ENCODE measurements at places on chromosomes 2 and 18. TPM values are rescaled to one million over a fixed set of nuclear protein-coding genes. Genes with fewer than 3 reads are reported as not detected.
A peak's percentile ranks its signal among the peaks of the same experiment; 100 is the strongest.

DNA sequence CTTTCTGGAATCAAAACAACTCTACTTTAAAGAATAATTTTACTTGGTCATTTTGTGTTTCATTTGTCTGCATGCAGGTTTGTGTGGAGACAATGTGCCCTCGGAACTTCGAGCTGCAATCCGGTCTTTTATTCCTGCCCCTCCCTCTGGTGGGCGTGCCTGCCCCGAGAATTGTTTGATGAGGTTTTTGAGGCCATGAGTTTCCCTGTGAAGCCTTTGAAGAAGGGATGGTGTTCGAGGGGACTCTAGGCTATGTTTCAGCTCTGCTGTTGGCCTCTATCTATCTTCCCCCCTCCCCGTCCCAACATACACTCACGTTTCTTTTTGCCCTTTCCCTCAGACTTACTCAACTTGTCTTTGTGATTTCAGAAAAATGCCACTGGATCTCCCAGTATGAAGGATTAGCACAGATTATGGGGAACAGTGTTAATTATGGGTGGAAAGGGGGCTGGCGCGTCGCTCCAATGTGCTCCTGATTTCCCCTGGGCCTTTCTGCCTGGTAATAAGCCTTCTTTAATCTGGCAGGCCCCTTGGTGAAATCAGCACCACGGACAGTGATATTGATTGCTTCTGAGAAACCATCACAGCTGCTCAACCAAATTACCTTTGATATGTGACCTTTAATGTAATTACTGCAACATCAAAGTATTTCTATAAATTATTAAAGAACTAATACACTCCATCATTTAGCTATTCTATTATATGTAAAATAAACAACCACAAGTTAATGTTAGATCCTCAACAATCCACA lies 82.2 kb downstream of the CELF4 start:
- no peak for DNase-seq

DNA sequence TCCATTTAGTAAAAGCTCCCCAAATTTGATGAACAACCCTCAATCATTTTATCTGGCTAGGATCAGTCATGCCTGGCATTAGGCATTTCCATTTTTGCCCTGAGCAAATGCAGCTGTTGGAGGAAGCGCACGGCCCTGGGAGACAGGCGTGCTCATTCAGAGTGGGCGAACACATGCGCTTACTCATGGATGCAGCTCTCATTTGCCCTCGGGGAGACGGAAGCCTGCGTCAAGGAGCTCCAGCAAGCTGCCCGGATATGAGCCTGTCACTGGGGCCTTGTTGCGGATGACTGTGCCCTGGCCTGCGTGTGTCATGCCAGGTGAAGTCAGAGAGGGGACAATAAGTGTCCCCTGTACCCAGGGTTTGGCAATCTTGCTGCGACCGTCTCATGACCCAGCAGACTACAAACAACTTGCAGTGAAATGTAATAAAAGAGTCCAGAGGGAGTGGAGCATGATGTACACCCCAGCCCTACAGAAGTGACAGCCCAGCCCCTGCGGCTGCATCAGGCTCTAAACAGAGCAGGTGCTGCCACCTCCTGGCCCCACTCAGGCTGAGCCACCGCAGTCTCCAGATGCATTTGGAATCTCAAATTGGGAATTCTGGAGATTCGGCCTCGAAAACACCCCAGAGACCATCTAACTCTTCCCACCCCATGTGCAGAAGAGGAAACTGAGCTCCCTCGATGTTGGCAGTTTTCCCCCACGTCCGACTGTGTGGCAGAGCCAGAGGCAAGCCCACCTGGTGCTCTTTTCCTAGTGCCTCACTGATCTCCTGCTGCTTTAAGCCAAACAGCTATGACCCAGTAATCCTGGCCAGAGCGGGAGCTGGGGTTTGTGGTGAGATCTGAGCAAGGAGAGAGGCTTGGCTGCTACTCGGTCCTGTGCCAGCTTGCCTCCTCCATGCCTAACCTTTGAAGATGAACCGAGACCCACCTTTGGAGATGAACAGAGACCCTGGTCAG lies 105.0 kb upstream of the ALK start:
- peak; percentile 49 for DNase-seq

DNA sequence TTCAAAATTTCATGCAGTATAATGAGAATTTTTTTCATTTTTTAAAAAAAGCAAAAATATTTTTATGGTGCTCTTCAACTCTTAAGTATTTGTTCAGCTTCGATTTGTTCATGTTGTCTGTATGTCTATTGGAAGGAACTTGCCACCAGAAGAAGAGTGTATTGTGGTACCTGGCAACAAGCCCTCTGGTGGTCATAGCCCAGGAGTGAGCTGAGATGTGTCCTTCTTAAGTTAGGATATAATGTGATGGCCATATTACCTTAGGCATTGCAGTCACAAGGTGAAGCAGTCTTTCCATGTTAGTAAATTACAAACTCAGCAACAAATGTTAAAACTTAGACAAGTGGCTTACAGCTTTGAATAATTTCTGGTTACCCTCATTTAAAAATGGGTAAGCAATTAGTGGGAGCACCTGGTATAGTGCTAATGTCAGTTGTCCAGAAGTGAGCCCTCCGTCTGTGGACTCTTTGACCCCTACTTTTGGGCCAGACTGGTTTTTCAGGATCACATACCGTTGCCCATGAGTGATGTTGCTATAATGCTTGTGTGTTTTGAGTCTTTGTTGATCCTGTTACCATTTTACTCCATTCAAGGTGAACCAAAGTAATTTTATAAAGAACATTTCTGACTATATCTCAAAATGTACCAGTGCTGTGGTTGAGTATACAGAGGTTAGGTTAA lies 57.4 kb downstream of the MYO1B start:
- DNase-seq, result no peak

- DNase-seq, result no peak
Measured at GRCh38 chr18:7778181-7778580, 211.1 kb downstream of the PTPRM start.

DNA sequence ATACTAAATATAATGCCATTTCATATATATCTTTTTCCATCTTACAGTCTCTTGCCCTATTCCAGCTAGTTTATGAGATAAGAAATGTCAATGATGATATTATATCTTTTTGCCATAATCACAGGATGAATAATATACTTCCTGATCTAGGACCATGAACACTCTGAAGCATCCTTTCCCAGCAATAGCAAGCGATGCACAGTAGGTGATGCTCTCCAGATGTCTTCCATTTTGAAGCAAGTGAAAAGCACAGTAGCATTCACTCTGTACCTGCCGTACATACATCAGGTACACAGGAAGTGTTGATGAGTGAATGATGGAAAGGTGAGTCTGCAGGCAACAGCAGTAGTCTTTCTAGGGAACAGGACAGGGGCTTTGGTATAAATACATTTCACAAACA lies 8.6 kb upstream of the SULT1C4 start:
- no peak for DNase-seq

DNA sequence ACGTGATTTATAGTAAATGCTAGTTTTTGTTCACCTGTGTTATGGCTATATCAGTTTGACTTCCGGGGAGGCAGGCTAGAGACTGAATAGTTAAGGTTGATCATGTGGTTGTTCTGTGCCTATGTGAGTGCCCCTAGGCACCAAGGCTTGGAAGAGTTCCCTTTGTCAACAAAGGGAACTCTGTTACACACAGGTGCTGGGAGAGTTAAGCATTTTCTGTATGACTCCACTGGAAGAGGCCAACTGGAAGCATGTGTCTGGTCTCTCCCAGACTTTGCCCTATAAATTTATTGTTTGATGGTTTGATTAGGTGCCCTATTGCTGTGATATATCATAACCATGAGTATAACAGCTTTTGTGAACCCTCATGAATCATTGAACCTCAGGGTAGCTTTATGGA lies 63.8 kb downstream of the ARL6IP6 start:
- DNase-seq, result no peak

DNA sequence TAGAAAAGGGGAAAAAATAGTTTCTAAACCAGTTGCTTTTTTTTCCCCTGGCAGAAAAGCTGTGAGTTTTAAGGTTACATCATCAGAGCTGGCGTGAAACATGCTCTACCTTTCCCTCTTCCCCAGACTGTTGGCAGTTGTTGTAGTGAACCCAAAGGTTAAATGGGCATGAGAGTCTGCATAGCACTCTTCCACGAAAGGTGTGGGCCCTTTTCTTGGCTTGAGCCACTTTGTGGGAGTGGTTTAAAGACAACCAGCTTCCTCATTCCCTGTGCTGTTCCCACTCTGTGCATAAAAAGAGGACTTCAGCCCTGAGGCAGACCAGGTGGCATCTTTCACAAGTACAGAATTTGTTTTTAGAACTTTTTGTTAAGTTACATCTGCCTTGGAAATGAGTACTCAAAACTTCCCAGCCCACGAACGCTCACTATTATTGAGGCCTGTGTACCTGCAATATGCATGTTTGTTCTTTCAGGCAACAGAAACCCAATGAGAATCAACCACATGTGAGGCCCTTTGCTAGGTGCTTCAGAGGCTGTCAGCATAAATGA lies 243.8 kb downstream of the BABAM2 start:
- no peak for DNase-seq

GRCh38 chr2:182318466-182319220 lies 108.2 kb downstream of the PDE1A start:
- peak; percentile 51 for DNase-seq

DNA sequence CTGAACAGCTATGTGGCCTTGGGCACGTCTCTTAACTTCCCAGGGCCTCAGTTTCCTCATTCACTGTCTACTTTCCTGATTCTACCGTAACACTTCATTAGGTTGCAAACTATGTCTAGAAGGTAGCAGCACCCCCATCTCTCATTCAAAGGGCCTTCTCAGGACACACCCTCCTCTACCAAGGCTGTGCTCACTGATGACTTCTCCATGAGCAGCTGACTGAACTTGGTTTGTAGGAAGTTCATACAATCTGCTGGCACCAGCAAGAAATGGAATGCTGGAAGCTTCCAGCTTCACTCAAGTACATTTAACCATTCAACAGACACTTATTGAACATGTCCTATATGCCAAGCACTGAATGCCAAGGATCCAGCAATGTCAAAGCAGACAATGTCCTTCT lies 250.8 kb upstream of the CTAGE1 start:
- DNase-seq, result no peak

GRCh38 chr2:154623819-154624218 lies 74.7 kb upstream of the KCNJ3 start:
- peak; percentile 4 for DNase-seq

Gene C2orf78
- total RNA-seq, result not detected

DNA sequence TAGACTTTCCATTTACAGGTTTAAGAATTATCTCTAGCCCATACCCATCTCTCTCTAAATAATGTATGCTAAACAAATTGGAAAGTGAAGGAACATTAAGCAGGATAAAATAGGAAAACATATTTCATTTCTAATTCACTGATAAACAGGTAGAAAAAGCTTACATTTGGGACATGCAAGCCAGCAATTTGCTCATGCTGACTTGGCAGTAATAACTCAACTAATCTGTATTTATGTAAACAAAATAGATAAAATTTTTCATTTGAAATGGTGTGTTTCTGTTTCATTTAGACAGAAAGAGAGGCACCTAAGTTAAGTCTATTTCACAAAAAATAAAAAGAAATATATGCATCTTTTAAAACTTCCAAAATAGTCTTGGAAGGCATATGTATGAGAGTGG lies 877.3 kb upstream of the LRRTM1 start:
- no peak for DNase-seq

GRCh38 chr2:210429403-210430137 lies 47.0 kb downstream of the LANCL1 start:
- DNase-seq, result no peak

Gene SH3RF3
- 0.82 TPM for total RNA-seq

GRCh38 chr2:29065068-29065811 lies 9.1 kb downstream of the PCARE start:
- DNase-seq, result no peak

DNA sequence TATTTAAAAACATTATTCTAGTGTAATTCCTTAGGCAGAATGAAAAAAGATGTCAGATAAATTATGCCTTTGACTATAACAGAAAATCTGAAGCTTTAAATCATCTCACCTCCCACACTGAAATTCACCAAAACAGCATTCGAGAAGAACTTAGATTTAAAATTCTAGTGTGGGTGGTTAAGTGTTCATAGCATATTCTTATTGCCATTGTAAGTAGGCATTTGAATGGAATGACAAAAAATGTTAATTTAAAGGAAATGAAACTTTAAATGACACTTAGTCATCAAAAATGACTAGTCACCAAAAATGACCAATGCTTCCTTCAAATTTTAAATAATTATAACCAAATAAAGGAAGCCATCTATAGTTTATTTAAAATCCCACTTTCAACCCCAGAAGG lies 7.0 kb upstream of the ZNF407 start:
- DNase-seq, result no peak

Gene EMX1
- total RNA-seq, result not detected

Gene PLEKHH2
- total RNA-seq, result 1.2 TPM

GRCh38 chr2:78644854-78645253 lies 380.6 kb upstream of the REG3G start:
- DNase-seq, result no peak

DNA sequence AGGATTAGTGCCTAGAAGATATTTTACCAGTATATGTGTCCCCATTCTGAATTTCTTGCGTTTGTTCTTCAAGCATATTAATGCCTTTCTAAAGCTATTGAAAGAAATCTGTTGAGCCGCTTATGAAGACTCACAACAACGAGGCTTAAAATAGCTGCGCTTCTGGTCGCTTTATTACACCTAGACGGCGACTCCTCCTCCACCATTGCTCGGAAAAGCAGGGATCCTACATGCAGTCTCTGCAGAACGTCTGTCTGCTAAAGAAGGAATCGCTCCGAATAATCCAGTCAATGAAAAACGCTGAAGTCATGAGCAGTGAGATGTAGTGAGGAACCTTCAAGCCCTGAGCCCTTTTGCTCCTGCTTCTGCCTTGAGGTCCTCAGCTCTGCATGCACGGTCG lies 94.8 kb upstream of the ZNF516 start:
- DNase-seq, result no peak

- DNase-seq, result no peak
Measured at GRCh38 chr2:220940646-220941045, 631.5 kb downstream of the EPHA4 start.

- no peak for DNase-seq
Measured at GRCh38 chr2:37554155-37554510, 117.3 kb downstream of the CDC42EP3 start.

Gene DHRS9
- total RNA-seq, result not detected

- DNase-seq, result no peak
Measured at GRCh38 chr2:95799892-95800291, 191.7 kb downstream of the ANKRD36C start.

Gene TMEM131
- 5.9 TPM for total RNA-seq

Gene UGT1A3
- not detected for total RNA-seq

GRCh38 chr2:6784291-6784690 lies 81.4 kb downstream of the CMPK2 start:
- no peak for DNase-seq

GRCh38 chr2:239689410-239689809 lies 288.6 kb upstream of the HDAC4 start:
- DNase-seq, result no peak

DNA sequence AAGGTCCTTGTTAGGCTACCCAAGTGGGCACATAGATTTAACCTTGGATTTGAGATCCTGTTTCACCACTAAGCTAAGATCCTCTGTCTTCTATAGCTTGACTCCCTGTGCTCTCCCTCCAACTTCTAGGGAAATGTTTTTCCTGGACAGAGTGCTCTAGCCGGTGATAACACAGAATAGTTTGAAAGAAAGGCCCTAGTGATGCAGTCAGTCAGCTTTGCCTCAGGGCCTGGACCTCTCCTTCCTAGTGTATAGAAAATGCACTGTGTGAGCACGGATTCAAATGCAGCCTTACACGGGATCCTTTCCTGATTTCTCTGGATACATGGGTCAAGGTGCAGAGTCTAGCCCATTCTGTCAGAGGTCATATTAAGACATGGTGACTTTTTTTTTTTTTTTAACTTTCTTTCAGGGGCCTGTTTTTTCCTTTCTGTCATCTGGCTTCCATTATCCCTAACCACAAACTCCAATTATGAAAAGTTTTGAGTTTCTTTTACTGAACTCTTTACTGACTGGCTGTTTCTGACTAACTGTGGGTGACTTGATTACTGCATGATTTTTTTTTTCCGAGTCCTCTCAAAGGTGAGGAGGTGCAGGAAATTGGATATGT lies 122.6 kb downstream of the LRP1B start:
- DNase-seq, result no peak

All from MG63 (cell line).